ENCODE measurements at places on chromosomes 6 and 20.
A peak's percentile ranks its signal among the peaks of the same experiment; 100 is the strongest.

DNA sequence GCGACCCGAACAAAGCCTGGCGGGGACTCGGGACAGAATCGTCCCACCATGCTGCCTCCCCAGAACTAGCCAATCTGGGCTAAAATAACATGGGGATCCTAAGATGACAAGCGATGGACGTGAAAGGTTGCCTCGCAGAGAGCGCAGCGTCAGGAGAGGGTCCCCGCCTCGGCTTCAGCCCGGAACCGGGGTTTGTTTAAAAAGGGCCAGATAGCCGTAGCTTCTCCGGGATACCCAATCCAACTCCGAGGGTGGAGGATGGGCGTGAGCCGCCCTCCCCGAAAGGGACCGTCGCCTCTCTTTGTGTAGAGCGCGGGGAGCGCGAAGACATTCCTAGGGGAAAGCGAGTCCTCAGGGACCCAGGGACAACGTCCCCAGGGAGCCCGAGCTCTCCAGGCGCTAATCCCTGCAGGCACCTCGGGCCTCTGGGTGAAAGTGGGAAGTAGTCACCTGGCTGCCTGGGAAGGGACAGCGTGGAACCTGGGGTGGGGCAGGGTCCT, 643 bp downstream of the CD24 start:
- DNase-seq, result no peak

DNA sequence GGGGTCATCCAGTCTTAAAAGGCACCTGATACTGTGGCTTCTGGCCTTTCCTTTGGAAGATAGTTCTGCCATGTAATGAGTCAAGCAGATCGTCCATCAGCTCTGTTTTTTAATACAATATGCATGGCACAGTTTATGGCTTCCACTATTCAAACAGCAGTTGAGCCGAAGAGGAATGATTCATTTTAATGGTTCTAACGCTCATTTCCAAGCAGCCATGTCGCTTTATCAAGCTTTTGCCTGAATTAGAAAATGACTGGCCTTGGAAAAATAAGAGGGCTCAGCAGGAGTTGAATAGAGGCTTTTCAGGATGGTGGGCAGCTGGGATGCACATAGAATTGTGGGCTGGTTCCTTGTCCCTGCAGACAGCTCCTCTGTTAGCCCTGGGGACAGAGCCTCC, 138.1 kb downstream of the SOBP start:
- no peak for DNase-seq

DNA sequence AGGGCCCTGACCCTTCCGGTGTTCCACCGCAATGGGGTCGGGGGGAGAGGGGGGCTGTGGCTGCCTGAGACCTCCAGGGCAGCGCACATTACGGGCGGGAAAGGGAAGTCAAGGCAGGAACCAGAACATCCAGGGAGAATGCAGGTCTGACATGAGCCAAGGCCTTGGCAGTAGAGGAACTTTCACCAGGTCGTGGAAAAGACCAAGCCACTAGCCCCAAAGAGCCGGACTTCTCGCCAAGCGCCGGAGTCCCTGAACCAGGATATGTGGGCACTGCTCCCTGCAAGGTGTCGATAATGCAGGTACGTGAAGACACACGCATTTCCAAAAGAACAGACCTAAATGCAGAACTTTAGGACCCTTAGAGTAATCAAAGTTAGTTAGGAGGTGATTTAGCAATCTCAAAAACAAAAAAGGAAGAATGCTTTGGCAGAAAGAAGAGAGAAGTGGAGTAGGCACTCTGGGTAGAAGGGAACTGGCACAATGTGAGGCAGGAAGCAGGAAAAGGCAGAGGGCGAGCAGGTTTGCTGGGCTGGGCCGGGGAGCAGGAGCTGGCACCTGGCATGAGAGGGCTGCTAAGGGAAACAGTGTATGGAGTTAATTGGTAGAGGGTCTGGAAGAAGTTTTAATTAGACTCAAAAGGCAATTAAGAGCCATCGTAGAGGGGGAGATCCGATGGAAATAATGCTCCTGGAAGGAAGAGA, 14.3 kb downstream of the POU3F2 start:
- DNase-seq, result no peak

- no peak for DNase-seq
Observed at GRCh38 chr20:20188647-20189046, 136.3 kb downstream of the CFAP61 start.

- peak; percentile 80 for DNase-seq
Observed at GRCh38 chr6:22471132-22471690, 98.2 kb upstream of the HDGFL1 start.

GRCh38 chr20:57409316-57409671, 18.1 kb downstream of the RBM38 start:
- no peak for DNase-seq

GRCh38 chr20:14334306-14334930, 3.0 kb downstream of the FLRT3 start:
- DNase-seq, result peak; percentile 69

DNA sequence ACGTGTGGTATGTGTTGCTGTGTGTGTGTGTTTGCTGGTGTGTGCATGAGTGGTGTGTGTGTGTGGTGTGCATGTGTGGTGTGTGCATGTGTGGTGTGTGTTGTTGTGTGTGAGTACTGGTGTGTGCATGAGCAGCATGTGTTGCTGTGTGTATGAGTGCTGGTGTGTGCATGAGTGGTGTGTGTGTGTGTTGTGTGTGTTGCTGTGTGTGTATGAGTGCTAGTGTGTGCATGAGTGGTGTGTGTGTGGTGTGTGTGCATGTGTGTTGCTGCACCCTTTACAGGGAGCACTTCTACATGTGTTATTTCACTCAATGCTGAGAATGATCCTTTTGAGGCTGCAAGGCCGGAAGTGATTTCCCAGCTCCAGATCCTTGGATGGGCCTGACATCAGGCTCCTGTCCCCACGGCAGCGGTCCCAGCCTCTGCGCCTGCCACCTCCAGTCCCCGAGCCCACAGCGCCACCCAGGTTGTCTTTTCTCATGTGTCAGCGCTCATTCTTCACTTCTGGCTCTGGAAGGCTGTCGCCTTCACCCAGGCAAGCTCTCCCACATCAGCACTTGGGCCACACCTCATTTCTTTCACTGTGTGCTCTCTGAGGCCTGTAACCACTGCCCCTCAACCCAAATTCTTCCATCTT, 2.6 kb downstream of the NPEPL1 start:
- no peak for DNase-seq

DNA sequence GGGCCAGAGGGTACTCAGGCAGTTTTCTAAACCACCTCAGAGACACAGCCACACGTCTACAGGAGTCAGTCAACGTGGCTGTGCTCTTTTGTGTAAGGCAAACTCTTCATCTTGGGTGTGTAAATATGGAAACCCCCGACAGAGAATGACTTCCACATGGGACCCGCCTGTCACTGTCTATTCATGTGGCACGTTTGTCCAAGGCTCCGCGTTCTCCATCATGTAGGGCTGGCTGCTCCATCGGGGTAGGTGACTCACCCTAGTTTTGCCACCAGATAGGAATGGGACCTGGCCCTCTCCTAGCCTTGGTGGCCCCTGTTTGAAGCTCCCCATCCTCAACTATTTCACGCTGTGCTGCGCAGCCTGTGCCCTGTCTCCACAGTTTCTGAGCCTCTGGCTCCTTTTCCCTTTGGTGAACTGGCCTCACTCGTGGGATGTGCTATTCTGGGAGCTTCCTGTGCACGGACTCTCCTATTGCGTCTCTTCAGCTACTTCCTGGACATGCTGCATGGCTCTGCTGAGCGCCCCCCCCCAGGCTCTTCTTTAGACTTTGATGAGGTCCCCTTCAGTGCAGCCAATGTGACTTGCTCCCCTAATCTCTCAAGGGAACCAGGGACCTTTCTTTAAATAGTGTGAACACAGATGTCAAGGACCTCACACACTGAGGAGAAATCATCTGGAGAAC, 143.2 kb upstream of the PDE10A start:
- DNase-seq, result no peak

DNA sequence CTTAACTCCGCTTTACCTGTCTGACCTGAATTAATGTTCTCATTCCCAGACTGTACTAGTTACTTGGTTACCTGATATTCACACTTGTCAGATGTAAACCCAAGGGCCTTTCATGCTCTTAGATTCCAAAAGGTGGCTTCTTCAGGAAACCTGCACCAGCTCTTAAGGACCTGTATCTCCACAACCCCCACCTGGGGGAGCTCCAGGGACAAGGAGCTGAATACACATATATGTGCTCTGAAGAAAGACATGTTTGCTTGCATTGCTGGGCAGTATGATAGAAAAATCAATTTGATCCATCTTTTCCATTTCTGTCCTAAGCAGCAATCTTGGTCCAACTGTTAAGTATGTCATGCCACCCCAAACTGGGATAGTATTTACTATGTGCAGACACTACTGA, 64.8 kb upstream of the POU3F2 start:
- no peak for DNase-seq

- no peak for DNase-seq
Observed at GRCh38 chr6:55255113-55255512, 72.2 kb upstream of the GFRAL start.
